Astrocyte (in vitro differentiated cells and primary cell): ENCODE measurements at places on chromosomes 2 and 18.
A peak's percentile ranks its signal among the peaks of the same experiment; 100 is the strongest.

DNA sequence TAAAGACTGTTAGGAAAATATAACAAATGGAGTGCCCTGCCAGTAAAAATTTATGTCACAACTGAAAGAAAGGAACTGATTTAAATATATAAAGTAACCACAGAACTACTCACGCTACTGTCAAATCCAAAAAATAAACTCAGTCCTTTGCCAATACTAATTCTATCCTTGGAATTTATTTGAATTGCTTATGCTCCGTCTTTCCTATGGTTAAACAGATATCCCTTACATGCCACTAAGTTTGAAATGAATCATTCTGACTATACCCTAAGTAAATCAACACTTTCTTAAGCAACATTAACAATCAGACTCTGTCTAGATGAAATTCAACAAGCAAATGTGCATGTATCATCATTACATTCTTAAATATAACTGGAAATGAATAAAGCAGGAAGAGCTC lies 9.8 kb downstream of the HNRNPLL start:
- H3K27me3 ChIP-seq = no peaks in the 10 kb centered on the region
- H3K4me1 ChIP-seq = peaks cover 5% of the 10 kb centered on the region
- H3K4me3 ChIP-seq = no peak overlapping the region
- peak; percentile 55 for DNase-seq
- no peak overlapping the region for H3K27ac ChIP-seq

DNA sequence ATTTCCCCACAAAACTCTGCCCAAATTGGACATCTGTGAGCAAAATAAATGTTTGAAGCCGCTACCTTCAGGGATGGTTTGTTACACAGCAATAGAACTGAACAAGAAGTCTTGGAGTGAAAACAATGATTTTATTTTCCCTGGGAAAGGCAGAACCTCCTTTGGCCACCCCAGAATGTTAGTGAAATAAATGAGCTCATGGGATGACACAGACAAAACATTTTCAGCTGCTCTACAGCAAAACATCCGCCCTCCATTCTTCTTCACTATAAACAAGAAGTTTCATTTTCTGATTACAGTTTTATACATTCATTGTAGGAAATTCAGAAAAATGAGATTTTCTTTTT lies 4.3 kb upstream of the EFHD1 start:
- H3K4me1 ChIP-seq = peaks cover 12% of the 10 kb centered on the region
- peaks cover 20% of the 10 kb centered on the region for H3K27me3 ChIP-seq
- H3K4me3 ChIP-seq = no peak overlapping the region
- H3K27ac ChIP-seq = no peak overlapping the region
- H3K36me3 ChIP-seq = no peaks in the 10 kb centered on the region

DNA sequence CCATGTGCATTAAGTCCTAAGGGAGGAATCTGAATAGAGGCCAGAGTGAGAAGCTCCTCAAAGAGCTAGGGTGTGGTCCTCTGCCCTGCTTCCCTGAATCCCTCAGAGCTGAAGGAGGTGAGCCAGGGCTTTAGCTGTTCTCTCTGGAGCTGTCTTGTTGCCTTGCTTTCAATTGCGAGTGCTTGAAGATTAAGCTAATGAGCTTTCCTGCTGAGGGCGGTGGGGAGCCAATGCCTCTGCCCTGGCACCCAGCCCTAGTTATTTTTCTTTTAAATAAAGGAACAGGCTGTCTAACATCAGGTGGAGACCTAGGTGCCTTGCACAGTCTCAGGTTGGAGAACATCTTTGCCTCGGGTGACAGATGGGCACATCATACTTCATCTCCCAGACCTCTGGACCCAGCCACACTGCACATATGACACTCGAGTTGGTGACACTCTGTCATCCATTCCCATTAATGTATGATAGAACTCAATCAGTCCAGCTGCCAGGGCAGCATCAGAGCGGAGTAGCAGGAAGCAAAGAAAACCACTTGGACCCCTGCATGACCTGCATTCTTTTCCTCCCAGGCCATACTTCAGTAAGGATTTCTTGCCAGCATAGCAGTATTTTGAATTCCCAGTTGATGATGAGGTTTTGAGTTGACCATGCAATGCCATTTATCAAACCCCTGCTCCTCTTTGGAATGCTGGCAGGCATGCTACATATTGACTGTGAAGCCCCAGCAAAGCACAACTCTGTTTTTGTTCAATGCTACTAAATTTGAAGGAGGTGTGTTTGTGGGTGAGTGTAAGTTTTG lies 292.7 kb downstream of the RNF144A start:
- H3K4me1 ChIP-seq = peaks cover 8% of the 10 kb centered on the region
- H3K27me3 ChIP-seq = no peaks in the 10 kb centered on the region
- peak; percentile 89 for DNase-seq
- H3K27ac ChIP-seq = no peak overlapping the region

- H3K36me3 ChIP-seq = no peaks in the 10 kb centered on the region
- no peaks in the 10 kb centered on the region for H3K27me3 ChIP-seq
- H3K27ac ChIP-seq = no peak overlapping the region
- DNase-seq = peak; percentile 18
- H3K4me1 ChIP-seq = no peaks in the 10 kb centered on the region
These were observed 82.6 kb upstream of the SLC8A1 start for GRCh38 chr2:40534528-40534927.

DNA sequence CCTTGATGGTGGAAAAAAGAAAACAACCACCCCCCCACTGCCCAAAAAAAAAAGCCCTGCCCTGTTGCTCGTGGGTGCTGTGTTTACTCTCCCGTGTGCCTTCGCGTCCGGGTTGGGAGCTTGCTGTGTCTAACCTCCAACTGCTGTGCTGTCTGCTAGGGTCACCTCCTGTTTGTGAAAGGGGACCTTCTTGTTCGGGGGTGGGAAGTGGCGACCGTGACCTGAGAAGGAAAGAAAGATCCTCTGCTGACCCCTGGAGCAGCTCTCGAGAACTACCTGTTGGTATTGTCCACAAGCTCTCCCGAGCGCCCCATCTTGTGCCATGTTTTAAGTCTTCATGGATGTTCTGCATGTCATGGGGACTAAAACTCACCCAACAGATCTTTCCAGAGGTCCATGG lies 28.0 kb downstream of the MAL start:
- H3K4me3 ChIP-seq = no peak overlapping the region
- peaks cover 11% of the 10 kb centered on the region for H3K4me1 ChIP-seq
- H3K27me3 ChIP-seq = peaks cover 2% of the 10 kb centered on the region
- DNase-seq = no peak
- H3K27ac ChIP-seq = no peak overlapping the region

- H3K4me1 ChIP-seq = peaks cover 33% of the 10 kb centered on the region
- H3K36me3 ChIP-seq = no peaks in the 10 kb centered on the region
- DNase-seq = no peak
- peaks cover 6% of the 10 kb centered on the region for H3K27me3 ChIP-seq
- H3K27ac ChIP-seq = no peak overlapping the region
These were observed 125.7 kb downstream of the AGAP1 start for GRCh38 chr2:235619544-235619943.

DNA sequence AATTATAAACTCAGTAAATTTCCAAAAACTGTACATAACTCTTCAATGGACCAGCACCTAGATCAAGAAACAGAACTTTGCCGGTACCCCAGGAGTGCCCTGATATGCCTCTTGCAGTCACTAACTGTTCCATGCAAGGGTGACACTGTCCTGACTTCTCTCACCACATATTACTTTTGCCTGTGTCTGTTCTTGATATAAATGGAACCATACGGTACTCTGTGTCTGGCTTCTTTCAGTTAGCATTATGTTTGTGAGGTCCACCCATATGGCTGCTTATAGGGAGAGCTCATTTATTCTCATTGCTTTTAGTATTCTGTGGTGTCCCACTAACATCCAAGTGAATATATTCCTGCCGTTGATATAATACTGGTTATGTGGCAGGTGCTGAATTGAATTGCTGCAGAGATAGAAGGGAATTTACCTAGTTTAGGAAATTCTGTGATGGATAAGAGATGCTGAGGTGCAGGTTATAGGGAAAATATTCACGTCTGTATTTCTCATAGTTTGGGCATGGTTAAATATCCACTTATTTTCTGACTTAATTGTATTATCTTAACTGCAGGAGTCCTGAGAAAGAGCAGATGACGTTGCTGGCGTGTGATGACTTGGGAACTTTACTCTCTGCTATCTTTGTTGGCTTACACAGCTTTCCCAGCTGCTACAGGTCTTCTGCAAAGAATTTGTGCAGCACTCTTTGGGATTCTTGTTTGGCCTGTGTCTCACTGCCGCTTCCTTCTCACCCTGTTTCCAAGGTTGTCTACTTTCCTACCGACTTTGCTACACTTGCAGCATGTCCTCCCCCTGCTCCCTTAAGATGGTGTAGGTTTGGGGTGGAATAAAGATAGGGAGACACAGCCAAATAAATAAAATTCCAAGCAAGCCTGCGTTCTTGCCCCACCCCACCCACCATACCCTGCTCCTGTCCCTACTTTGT lies 107.9 kb downstream of the MAP4K4 start:
- no peak overlapping the region for H3K4me3 ChIP-seq
- H3K27ac ChIP-seq = peak overlapping the region; percentile 88
- H3K27me3 ChIP-seq = no peaks in the 10 kb centered on the region

- DNase-seq = no peak
- H3K36me3 ChIP-seq = no peaks in the 10 kb centered on the region
- no peaks in the 10 kb centered on the region for H3K27me3 ChIP-seq
- peak overlapping the region; percentile 43 for H3K27ac ChIP-seq
These were observed 11.5 kb upstream of the ALPK2 start for GRCh38 chr18:58640428-58640805.

GRCh38 chr18:24293254-24293653 lies 104.4 kb downstream of the OSBPL1A start:
- no peak overlapping the region for H3K27ac ChIP-seq
- no peak overlapping the region for H3K4me3 ChIP-seq
- no peaks in the 10 kb centered on the region for H3K27me3 ChIP-seq
- DNase-seq = no peak
- H3K4me1 ChIP-seq = no peaks in the 10 kb centered on the region

GRCh38 chr2:215572341-215572848 lies 136.5 kb upstream of the FN1 start:
- no peaks in the 10 kb centered on the region for H3K36me3 ChIP-seq
- no peaks in the 10 kb centered on the region for H3K27me3 ChIP-seq
- H3K4me1 ChIP-seq = no peaks in the 10 kb centered on the region
- no peak for DNase-seq
- H3K27ac ChIP-seq = no peak overlapping the region
- H3K4me3 ChIP-seq = no peak overlapping the region

DNA sequence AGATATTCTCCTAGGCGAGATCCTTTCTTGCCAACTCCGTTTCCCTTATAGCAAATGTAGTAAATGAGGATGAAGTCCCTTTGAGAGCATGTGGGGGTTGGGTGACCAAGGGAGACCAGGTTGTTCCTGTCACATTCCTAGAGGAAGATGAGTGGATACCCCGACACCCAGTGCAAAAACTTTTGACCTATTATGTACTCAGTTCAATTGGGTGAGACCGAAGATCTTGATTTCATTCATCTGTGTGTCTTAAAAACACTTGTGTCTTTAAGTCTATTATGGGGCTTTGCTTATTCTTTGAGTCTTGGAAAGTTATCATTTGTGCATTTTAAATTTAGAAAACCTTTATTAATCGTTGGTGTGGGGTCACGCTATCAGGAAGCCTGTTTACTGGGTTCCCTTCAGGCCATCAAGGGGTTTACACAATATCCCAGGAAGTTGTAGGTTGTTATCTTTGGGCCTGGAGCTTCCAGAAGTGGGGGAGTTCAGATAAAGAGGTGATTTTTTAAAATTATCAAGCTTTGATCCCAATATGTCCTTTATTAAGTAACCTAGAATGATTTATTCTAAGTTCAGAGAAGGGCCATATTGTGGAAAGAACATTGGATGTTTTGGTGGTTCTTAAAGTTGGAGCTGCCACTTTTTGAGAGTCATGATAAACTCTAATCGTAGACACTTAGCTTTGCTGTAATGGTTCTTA lies 2.8 kb downstream of the RHOB start:
- H3K4me1 ChIP-seq = peaks cover 19% of the 10 kb centered on the region
- peaks cover 3% of the 10 kb centered on the region for H3K36me3 ChIP-seq
- no peaks in the 10 kb centered on the region for H3K27me3 ChIP-seq
